ENCODE measurements at places on chromosomes 4 and X.

- no peak for DNase-seq
These were observed 515.3 kb upstream of the ARX start for GRCh38 chrX:25531096-25531495.

DNA sequence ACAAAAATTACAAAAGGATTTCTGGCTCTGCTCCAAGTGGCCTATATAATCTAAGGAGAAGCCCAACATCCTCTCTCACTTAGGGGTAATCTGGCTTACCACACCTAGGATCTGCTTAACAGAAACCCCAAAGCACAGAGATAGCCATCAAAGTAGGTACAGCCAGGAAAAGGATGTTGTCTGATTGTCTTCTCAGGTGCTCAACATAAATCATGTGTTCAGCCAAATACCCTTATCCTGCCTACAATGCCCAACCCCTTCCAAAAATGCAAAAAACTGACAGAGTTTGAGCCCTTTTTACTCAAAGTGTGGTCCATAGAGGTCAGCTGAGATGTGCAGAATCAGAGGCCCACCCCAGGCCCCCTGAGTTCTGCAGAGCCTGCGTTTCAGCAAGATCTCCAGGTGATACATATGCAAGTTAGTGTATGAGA is 53.9 kb downstream of the PPM1K start:
- no peak for DNase-seq

GRCh38 chr4:16952896-16953630 is 54.6 kb upstream of the LDB2 start:
- DNase-seq: no peak

- DNase-seq: no peak
These were observed 107.7 kb downstream of the PHEX start for GRCh38 chrX:22139822-22140221.

GRCh38 chr4:71081192-71081591 is 87.7 kb downstream of the DCK start:
- no peak for DNase-seq

DNA sequence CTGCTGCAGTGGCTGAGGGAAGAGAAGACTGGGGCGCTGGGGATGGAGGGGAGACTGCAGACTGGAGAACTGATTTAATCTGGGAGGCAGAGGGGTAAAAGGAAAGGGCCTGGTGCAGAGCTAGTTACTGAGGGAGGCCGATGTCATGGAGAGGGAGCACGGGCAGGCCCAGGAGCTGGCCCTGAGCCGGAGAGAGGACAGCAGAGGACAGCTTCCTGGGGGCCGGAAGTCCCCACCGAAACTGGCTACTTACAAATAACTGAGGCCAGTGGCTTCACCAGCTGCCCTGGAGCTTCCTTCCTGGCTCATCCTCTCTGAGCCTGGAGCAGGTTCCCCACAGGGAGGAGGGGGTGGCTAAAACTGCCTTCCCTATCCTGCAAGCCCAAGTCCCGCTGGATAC is 26.9 kb downstream of the NSG1 start:
- no peak for DNase-seq

DNA sequence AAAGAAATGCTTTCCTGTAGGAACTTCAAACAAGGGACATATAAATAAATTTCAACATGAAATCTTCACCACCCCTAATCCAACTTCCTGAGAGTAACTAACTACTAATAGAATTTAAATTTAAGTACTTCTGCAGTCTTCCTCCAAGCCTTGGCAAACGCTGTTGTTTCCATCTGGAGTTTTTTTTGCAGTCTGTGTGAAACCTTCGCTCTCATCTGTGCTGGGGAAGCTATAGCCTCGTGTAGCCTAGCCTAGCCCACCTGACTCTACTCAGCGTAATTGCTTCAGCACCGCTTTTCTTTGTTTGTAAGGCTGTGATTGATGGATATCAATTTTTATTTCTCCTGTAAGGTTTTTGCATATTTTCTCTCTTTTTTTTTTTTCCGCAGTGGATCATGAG is 30.9 kb downstream of the STOX2 start:
- DNase-seq: no peak
